Astrocyte (in vitro differentiated cells and primary cell): ENCODE measurements at places on chromosomes 5 and 9. TPM values are rescaled to one million over a fixed set of nuclear protein-coding genes. Genes with fewer than 3 reads are reported as not detected.

DNA sequence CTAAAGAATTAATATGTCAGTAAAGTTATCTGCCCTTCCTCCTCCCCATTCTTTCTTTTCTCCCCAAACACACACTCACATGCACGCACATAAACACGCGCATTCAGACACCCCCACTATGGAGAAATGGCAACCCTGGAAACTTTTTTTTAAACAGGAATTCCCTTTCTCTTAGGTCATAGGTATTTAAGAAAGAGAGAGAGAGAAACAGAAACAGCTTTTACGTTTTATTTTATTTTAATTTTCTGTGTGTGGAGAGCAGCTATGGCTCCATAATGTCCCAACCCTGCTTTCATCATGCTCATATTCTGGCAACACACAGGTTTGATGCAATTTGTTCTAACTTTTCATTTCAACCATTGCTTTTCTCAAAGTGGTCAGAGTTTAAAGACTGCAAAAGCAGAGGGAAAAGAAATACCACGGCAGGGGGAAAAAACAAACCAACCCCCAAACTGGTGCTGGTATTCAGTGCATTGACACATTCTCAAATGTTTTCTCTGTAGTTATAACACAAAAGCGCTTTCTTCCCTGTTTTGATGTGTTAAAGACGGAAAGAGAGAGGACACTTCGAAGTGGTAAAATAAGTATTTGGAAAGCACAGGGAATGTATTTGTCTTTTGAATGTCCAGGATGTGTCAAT, 126.0 kb upstream of the TMEM161B start:
- peak; percentile 41 for DNase-seq

DNA sequence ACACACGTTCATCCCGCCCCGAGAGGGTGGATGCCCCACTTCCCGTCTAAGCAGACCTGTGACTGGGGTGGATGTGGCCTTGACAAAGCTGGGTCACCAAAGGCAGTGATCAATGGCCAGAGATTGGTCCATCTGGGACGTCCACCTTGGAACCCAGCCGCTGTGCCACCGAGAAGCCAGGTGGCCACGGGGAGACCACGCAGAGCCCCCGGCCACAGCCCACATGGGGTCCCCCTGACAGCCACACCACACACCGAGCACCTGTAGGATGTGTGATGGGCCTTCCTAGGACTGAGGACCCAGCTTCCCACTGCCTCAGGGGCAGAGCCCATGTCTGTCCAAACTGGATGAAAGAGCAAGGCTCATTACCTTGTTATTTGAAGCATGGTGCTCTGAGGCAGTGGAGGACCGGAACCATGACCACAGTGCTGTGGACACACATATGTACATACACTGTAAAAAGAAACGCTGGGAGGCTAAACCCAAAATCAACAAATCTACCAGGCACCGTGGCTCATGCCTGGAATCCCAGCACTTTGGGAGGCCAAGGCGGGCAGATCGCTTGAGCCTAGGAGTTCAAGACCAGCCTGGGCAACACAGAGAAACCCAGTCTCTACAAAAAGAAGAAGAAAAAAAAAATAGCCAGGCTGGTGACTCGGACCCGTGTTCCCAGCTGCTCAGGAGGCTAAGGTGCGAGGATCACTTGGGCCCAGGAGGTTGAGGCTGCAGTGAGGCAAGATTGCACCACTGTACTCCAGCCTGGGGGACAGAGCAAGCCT, 50.1 kb downstream of the MRPL36 start:
- no peak for DNase-seq

DNA sequence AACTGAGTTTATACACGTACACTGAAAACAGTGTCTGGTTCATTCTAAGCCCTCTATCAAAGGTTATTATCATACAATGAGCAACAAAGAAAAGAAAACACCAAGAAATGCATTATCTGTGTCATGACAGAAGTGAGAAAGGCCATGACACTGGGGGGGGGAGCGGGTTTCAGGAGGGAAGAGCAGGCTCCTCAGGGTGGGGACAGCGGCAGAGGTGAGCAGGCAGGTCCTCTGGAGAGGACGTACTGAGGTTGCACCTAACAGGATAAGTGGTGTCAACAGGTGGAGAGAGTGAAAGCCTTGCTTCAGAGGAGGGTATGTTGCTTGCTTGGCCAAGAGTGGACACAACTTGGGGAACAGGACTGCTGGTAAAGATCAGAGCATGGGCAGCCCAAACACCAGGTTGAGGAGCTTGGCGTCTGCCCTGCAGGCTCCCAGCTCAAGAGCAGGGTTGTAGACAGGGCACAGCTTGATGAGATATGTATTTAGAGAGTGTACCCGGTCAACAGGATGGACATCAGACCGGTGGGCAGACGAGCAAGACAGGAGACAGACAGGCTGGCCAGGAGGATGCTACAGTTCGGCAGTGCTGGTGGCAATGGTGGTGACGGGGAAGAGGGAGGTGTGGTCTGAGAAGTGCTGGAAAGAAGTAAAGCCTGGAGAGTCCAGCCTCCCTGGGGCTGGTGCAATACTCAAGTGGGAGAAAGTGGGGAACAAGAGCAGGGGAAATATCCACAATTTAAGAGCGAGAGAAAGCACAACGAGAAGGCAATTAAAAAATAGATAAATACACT, 10.3 kb downstream of the WHRN start:
- DNase-seq = no peak

DNA sequence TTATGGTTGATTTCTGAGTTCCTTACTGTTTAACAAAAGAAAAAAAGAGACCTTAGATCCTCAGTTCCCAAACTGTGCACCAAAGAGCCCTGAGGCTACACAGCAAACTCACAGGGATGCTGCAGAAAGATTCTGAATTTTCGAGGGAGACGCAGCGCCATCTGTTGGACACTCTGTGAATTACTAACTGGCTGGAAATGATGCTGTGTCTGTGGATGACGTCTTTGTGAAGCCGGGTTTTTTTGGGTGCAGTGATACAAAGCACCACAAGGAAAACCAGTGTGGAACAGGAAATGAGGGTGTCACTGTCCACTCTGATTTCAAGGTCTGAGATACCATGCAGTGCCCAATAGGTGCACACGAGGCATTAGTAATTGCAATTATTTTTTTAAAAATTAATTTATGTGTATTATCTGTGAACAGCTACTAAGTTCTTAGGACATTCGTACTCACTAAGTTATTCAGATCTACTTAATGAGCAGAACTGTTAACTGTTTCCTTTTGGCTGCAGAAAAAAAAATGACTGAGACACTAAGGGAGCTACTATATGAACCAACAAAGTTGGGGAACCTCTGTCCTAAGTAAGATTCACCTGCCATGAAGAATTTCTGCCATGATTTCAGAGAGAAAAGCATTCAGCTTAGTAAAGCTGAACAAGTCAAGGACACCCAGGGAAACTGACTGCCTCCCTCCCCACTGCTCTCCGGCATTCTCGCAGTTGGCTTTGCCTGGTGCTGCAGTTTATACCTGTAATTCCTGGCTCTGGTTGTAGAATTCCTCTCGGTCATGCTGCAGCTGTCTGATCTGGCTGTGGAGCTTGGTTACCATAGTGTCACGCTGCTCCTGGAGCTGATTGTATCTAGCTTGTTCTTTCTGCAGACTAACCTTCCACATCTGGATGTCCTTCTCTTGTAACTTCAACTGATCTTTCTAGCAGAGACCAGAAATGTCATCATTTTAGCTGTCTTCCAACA, 23.4 kb downstream of the SPACA9 start:
- DNase-seq = peak; percentile 67

- DNase-seq = no peak
Measured at GRCh38 chr5:20536813-20537212, 548.8 kb upstream of the CDH18 start.

DNA sequence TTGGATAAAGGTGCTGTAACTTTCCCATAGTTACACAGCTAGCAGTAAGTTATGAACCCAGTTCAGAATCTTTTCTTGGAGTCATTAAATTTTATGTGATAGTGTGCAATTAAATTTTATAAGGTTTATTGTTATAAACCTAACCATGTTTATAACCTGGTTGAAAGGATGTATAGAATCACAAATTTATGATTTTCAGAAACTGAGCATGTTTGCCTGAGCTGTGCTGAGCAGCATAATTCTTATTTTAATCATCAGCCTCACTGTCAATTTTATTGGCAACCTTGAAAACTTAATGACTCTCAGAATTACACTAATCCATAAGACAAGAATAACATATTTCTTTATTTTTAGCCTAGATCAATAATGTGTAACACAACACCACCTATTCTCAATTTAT, 46.9 kb downstream of the ADAMTS19 start:
- DNase-seq = no peak

GRCh38 chr9:134501761-134502265, 139.8 kb upstream of the COL5A1 start:
- DNase-seq = no peak

The DOK3 gene
- total RNA-seq = 15.6 and 16.3 TPM in 2 replicates
